ENCODE measurements at places on chromosomes 3 and 15.

DNA sequence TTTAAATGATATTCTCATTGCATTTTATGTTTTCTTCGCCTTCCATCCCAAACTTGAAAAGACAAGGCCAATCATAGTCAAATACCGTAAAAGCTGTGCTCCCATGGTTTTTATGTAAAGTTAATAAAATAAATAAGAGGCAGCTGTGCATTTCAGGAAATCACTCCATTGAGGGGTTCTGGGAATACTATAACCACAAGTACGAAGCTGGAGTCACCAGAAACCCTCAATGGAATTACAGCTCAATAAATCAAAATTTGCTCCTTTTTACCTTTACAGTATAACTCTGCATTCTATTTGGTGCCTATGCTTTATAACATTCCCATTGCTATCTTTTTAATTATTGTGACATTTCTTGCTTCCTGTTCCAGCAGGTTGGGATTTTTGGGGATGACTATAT is 77.2 kb downstream of the C3orf38 start:
- DNase-seq: no peak

DNA sequence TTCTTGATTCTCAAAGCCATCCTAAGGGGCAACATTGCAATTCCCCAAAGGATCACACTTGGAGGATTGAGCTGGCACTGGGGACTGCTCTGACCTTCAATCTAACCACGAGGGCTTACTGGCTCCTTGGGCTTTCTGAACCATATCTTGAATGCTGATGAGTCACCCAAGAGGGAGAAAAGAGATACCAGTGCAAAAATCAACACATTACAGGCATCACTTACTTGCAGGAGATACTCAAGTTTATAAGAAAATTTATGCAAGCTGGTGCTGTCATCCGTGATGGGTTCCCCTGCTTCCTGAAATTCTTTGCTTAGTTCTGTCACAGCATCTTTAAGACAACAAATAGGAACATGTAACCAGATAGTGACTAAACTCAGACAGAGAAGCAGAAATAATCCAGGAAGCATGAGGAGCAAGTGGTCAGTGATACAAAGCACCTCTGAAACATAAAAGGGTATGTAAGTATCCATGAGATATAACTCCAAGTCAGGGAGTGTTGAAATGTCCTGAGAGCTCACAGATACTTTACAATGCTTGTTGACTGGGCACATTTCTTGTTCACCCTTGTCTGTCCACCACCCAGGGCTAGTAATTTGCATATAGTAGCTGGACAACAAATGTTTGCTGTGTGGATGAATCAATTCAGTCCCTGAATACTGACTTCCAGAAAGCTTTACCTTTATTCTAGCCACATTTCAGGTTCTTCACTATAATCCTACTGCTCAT is 14.1 kb downstream of the FYCO1 start:
- DNase-seq: no peak

DNA sequence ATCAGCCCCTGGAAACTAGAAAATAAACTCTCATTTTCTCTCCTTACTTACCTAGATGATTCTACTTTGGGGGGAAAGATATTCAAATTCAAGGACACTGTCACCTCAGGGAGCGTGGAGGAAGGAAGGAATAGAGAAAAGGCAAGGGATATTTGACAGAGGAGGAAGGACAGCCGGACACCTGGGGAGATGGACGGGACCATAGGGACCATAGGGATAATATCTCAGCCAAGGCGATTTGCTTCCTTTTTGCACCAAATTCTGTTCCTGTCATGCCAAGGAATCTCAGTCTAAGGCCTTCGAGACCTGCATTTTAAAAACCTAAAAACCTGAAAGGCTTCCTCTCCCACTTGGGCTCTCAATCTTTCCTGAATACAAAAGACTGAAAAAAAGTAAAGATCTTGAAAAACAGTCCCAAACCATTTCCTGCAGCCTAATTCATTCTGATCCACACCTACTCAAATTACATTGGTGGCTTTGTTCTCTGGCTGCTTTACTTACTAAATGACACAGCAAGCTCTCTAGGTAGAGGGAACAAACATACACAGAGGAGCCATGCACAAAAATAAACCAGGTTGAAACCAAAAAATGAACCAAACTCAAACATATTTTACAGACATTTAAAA is 73.9 kb upstream of the SLC24A5 start:
- no peak for DNase-seq

DNA sequence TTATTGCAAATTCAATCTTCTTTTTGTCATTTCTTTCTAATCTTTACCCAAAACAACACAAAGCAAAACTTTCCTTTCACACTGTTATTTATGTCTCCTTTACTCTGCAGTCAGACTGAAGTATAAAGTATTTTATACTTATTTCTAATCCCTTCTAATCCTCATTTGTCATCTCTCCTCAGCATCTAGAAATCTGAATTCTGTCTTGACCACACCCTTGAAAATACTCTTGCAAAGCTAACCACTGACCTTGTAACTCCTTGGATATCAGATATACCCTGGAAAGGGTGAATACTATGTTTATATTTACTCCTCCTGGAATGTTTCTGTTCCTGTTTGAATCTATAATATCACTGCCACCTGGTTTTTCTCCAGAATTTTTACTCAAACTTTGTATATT is 481.1 kb downstream of the ZNF385D start:
- no peak for DNase-seq

DNA sequence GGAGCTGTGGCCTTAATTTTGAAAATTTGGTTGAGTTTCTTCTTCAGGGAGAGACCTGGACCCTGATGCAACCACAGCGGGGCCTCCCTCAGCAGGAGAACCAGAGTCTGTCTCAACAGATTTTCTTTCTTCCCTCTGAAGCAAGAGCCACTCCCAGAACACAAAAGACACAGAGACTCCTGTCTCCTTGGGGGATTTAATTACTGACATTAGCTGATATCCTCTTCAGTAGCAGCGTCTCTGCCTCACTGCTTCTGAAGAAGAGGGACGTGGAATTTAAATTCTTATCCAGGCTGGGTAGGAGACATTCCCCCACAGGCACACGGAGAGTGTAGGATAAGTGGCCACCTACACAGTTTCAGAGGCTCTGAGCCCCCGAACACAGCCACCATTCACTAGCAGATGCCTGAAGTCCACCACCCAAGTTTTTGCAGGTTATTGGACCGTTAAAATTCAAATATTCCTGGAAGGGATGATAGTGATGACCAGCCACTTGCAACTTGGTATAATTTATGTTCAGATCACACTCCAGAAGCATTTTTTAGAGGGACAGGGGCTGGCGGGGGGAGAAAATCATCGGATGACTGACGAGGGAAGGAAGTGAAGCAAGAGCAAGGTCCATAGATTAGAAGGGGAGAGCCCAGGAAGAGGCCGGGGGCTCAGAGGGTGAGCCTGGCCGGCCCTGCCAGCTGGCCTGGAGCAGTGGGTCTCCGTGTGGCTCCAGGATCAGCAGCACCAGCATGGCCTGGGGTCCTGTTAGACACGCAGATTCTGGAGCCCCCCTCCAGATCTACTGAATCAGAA is 109.7 kb downstream of the BDH1 start:
- DNase-seq: no peak

DNA sequence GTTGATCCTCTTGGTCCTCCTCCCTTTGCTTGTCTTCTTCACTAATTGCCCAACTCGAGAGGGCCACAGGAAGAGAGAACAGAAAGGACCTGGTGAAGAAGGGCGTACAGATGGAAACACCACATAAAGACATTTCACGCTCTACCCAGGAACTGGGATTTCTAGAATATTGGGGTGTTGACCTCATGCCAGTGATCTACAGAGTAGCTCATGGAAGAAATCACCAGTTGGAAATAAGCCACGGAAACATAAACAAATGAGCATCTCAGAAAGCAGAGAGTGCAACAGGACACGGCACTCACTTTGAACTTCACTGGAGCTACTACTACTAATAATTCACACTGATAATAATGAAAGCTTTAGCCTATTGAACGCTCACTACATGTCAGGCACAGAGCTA is 84.6 kb upstream of the ARHGEF3 start:
- no peak for DNase-seq

Measured in NCI-H2227 treated with DMSO at 0.1 percent for 48 hours (cell line).